ENCODE measurements at places on chromosomes 1 and 21.

- no peak for DNase-seq
Observed at GRCh38 chr1:161111527-161111926, 6.3 kb downstream of the PFDN2 start.

GRCh38 chr1:233294913-233295236, 650 bp downstream of the PCNX2 start:
- peak; percentile 73 for DNase-seq

DNA sequence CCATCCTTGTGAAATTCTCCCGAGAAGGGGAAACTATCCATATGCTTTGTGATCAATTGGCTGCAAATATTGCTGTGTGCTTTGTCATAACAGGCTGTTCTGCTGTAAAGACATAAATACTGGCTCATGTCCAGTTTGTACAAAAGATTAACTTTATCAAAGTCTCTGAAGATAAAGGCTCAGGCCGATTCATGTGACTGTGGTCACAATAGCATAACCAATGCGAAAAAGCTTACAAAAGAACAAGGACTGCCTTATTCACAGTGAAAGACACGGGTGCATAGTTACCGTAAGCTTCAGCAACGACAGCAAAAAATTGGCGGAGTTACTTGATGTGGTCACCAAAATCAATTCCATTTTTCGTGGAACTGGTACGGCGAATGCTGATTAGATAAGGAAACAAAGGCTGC, 173.6 kb upstream of the CHRM3 start:
- DNase-seq, result no peak

- no peak for DNase-seq
Observed at GRCh38 chr21:41717573-41718330, 49.1 kb downstream of the RIPK4 start.

DNA sequence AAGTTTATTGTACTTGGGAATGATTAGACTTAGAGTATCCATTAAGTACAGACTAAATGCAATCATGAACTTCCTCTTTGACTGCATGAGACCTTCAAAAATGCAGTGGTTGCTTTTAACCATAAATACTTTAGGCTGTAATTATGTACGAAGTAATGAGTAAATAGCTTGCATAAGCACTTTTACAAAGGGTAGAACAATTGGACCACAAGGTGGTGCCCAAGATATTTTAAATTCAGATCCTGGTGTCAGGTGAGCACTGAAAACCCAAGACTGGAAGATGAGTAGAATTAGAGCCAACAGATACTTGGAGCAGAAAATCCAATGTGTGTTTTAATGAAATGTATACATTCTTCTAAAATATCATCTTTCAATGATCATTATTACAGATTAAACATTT, 43.4 kb upstream of the RHOU start:
- peak; percentile 56 for DNase-seq

GRCh38 chr1:46611691-46612221, 4.9 kb downstream of the MOB3C start:
- DNase-seq, result peak; percentile 92

GRCh38 chr1:24919791-24920532, 10.1 kb downstream of the RUNX3 start:
- DNase-seq, result no peak

DNA sequence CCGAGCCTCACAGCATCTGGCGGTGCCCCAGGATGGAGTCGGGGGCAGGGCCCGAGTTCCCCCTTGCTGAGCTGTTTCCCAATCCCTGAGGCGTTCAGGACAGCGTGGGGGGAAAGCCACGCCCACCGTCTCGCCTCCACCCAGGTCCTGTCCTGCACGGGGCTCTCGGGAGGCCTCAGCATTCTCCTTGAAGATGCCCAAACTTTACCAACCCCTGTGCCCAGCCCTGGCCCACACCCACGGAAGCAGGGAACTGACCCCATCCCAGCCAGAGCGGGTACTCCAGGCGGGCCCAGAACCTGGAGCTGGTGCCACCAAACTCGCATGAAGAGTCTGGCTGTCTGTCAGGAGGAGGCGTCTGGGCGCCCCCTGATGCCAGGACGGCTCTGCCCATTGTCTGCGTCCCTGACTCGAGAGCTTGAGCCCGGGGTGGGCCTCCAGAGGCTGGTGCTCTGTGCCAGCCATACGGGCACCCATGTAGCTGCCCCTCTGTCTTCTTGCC, 35.3 kb upstream of the POFUT2 start:
- peak; percentile 53 for DNase-seq

DNA sequence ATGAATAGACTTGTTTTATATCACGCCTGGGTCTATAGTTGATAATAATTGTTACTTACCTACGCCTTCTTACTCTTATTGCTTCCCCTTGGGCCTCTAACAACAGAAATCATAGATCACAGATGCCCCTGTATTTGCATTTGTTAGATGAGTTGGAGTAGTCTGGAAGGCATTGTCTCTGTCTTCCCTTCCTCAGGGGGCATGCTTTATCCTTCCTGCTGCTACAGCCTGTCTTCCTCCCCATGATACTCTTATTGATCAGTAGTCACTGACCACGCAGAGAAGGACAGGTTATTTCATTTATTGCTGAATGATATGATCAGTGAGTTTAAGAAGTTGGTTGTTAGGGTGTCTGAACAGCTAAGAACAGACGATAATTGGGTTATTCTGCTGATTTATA, 98.4 kb downstream of the DNM3 start:
- no peak for DNase-seq

GRCh38 chr1:25793585-25794170, 6.3 kb upstream of the SELENON start:
- DNase-seq, result no peak

DNA sequence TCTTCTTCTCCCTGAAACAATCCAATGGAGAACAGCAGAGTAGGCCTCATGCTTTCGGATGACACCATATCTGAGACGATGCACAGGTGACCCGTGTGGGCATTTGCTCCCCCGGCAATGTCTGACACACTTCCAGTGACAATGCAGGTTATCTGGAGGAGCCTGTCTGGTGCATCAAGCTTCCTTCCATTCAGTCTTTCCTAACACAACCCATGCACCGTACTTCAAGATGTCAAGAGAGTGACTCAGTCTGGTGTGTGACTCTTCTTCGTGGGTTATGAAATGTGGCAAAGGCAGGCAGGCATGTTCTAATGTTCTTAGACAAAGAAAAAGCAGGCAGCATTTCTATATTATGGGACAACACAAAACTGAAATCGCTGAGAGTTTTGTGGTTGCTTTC, 159.1 kb downstream of the EDEM3 start:
- DNase-seq, result peak; percentile 75

DNA sequence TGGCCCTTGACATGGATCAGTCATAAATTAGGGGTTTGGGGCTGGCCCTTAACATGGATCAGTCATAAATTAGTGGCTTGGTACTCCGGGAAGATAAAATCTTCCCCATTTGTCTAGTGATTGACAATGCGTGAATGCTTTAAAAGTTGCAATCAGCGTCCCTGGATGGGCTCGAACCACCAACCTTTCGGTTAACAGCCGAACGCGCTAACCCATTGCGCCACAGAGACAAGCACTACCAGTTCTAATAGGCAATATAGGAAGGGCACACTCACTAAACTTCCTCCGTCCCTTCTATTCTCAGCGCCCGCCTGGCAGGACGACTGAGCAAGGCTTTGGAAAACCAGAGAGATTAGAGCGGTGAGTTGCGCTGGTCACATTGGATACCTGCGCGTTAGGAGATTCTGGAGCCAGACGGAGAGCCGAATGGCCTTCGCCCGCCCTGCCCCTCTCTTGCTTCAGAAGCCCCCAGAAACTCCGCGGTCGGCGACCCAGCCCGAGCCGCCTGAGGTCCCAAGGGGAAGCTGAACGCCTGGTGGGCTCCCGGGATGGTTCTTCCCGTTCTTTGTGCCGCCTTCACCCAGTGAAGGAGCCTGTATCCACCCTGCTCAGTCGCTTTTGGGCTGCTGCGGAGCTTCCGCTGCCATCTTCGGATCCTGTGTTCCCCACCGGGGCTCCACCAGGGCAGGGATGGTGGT, 235.9 kb downstream of the FAM72C start:
- DNase-seq, result peak; percentile 87

DNA sequence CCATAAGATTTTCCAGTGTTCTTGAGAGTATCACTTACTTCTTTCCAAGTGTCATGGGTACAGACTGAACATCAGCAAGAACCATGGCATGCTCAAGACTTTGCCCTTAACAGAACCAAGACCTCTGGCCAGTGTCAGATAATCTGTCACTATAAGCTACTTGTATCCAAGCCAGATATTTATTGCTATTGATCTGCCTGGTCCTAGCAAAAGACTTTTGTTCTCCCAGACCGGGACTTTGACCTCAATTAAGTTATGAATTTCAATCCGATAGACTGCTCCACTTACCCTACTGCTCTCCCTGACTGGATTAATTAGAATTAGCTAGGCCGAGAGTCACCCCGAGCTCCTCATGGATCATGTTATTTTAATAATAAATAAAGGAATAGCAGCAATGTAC, 129.6 kb downstream of the ACBD6 start:
- no peak for DNase-seq

DNA sequence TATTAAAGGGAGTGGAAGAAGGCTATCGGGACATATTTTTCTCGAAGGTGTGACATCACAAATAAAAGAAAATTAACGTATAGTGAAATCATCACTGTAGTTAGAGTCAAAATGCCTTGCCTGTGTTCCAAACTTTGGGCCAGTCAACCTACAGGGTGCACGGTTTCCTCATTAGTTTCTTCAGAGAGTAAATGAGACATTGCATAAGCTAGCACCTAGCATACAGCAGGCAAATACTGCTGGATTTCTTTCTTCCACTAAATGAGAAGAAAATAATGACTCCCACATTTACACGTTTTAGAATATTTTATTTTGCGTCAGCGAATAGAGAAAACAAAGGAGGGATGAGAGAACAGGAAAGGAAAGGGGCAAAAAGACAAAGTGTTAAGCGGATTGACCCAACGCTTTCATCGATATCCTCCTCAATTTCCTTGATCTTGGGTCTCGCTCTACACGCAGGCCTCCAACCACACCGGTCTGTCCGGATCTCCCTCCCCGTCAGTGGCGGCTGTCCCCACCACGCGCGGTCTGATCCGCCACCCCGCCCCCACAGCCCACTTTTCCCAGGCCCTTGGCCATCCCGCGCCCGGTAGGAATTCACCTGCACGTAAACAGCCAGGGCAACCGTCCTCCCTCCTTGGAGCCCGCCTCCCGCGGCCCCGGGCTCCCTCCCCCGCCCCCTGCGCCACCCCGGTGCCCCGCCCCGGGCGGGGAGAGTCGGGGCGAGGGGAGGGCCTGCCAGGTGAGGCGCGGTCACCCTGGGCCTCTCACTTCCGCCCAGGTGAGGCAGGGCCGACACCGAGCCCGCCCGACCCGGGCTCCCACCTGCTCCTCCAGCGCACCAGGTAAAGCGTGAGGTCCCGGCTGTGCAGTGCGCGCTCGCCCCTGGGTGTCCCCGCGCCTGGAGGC, at the start of gene PATJ:
TSS of gene PATJ (plus strand) at position 770 of the 909 bp plus-strand sequence. CDS start 20,413 bp downstream, outside the sequence.
- peak; percentile 90 for DNase-seq

DNA sequence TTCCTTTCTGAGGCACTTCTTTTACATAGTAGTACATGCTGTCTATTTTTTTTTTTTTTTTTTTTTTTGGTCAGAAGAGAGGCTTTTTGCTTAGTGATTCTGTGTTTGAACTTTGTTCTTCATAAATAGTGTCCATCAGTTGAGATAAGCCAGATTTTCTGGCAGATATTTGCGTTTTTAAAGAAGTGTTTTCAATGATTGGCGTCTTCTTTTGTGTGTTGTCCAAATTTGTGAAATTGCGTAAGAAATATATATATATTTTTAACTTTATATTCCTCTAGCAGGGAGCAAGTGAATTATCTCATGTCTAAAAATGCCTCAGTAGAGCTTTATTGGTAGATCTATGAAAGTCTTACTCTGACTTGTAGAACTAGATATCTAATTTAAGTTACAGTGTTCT, 28.3 kb downstream of the NEK7 start:
- no peak for DNase-seq

GRCh38 chr1:222000131-222000530, 258.2 kb upstream of the DUSP10 start:
- DNase-seq, result no peak

DNA sequence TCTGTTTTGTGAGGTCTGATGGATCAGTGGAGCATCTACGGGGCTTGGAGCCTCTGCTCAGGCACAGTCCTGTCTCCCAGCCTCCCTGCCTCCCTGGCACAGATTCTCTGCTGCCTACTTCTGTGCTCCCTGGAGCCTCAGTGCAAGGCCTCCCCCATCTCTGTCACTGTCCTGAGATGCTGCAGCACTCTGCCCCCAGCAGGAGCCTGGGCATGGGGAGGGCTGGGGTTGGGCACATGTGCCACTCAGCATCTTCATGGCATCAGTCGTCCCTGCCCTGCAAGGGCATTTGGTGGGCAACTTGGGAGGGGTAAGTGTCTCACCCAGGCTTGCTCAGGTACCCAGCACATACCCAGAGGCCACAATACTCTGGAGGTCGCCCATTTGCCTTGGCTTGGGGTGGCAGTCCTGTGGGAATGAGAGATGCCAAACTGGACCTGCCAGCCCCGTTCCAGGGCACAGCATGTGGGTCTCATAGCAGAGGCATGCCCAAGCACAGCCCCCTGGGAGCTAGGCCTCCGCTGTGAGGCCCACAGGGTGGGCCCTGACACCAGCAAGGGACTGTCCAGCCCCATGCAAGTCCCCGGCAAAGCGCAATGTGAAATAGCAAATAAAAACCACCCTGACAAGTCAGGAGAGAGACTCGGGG, 28.7 kb downstream of the PADI3 start:
- DNase-seq, result no peak

DNA sequence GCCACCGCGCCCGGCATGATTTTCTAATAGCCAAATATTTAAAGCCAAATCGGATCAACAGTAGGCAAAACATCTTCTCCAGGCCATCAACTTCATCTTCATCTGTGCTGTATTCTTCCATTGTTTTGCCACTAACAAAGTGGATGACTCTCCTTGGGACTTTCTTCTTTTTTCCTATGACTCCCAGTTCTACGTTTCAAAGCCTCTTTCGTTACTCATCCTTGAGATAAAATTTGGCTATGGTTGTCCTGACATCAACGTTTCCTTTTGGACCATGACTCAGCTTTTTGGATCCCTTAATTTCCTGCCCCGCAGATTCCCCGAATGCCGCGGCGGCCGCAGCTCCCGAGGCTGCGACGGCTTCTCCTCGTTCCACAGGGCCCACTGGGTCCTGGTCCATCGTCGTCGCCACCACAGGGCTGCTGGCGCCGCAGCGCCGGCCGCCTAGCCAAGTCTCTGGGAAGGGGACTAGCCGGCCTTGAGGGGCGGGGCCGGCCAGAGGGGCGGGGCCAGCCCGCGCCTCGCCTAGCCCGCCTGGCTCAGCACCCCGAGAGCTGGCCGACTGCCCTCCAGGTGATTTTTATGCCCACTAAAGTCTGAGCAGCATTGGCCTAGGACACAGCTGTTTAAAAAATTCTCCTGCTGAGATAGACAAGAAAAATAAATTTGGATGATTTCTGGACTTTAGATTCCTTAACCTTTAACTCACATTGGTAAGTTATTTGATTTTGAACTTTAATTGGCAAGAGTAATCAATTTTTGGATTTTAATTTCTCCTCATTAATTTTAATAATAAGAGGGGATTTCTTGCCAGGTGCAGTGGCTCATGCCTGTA, 93.9 kb downstream of the ADCY10 start:
- peak; percentile 98 for DNase-seq
